ENCODE measurements at places on chromosomes 11 and 22.

DNA sequence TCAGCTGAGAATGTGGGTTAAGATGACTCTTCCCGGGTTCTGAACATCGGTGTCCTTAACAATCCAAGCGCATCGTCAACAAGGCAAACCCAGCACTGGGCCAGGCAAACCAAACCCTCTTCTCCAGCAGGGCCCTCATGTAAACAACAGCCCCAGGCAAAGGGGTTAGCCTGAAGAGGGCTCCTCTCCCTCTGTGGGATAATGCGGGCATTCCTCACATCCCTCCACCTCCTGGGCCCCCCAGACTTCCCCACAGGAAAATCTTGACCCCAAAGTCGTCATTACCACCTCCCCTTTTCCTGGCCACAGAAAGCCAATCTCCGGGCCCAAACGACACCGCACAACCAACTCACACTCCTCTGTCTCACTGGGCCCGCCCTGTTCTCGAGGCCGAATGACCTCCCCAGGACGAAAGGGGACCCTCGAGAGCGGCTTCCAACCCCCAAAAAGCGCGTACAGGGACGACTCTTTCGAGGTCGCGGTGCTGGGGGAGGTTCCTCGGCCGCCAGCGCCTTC is 566 bp downstream of the DDB1 start:
- DNase-seq = no peak

GRCh38 chr22:39243439-39244135 is 1.2 kb downstream of the PDGFB start:
- DNase-seq = no peak

DNA sequence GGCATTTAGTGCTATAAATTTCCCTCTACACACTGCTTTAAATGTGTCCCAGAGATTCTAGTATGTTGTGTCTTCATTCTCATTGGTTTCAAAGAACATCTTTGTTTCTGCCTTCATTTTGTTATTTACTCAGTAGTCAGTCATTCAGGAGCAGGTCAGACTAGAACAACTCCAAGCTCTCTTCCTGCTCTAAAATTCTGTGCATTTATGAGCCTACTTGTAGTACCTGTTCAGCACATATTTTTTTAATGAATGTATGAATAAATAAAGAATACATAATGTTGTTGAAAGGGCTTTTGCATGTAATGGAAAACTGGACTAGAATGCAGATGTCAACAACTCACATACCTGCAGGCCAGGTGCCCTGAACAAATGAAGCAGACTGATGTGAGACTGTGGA is 13.7 kb upstream of the HEPHL1 start:
- no peak for DNase-seq

GRCh38 chr11:33490842-33491370 is 209.7 kb downstream of the C11orf91 start:
- no peak for DNase-seq

- no peak for DNase-seq
Observed at GRCh38 chr11:69062169-69062855, 13.6 kb downstream of the TPCN2 start.

DNA sequence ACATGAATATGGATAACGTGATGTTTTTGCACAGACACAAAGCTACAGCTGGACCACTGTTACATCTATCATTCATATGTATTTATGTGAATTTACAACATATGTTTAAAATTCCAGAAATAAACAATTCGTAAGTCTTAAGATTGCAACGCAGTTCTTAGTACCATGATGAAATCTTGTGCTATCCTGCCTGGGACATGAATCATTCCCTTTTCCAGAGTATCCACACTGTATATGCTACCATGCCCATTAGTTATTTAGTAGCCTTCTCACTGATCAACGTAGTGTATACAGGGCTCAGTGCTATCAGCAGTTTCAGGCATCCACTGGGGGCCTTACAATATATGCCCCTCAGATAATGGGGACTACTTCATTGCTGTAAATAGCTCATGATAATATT is 4.3 kb downstream of the ATL3 start:
- no peak for DNase-seq

Data from SW 1271 (cell line).